ENCODE measurements at places on chromosomes 2 and 18. TPM values are rescaled to one million over a fixed set of nuclear protein-coding genes. Genes with fewer than 3 reads are reported as not detected.

DNA sequence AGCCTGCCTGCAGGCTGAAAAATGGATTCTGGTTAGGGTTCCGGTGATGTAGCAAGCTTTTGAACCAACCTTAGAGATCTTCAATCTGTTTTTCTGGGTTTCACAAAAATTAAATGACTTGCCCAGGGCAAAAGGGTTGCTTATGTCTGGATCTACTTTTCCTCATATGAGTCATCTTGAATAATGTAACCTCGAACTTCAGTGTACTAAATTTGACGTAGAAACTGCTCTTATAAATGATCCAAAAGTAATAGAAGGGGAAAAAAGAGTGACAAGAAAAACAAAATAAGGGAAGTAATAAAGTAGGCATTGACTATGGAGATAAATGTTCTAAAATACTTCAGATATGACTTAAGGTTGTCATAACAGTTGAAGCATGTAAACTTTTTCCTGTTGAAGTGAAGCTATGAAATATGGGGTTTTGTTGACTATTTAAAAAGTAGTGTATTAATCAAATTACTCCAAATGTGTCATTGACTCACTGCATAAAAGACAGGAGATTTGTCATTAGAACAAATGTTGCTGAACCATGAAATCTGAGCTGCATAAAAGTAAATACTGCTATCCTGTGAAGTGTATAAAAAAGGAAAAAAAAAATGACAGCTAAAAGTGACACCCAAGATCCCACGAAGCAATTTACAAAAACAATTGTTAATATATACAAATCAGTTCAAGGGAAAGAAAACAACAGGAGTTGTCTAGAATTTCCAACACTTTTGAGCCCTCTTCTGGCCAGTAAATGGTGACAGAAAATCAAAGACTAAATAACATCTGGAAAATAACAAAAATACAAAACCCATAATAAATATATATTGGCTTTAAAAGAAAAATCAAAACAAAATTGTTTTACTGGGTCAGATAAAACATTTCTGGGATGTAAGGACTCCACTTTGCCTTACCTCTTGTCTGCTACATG, 103.6 kb upstream of the SERPINE2 start:
- DNase-seq, result no peak

DNA sequence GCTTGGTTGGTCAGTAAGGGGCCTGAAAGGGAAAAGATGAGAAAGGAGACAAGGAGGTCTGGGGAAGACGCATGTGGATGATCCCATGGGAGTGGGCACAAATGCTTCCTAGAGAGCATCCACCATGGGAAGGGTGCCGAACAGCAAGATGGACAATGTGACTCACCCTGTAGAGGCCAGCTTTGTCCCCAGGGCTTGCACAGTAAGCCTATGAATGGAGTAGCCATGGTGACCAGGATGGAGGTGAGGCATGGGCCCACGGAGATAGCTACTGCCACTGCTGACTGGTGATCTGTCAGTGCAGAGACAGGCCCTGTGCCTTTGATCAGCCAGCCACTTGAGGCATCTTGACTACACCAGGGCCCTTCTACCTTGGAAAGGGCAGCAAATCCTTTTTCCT, 172.6 kb downstream of the HAUS1 start:
- no peak for DNase-seq

GRCh38 chr2:144097440-144098225, 422.3 kb downstream of the ZEB2 start:
- DNase-seq, result no peak

GRCh38 chr2:1830936-1831619, 86.8 kb upstream of the PXDN start:
- DNase-seq, result no peak

DNA sequence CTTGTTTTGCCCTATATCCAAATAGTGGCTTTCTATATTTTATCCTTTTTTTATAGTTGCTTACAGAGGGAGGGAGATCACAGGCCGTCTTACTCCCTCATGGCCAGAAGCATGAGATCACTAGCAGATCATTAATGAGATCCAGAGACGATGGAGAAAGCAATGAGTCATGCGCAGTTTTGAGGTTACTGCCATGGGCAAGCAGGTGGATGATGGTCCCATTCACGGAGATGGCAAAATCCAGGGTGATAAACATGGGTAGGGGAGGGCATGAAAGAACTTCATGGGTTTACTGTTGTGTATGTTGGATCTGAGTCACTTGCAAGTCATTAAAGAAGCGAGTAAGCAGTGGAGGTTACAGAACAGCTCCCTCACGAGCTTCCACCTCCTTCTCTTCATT, 60.4 kb downstream of the C18orf63 start:
- DNase-seq, result no peak

GRCh38 chr18:77897606-77898005, 648.0 kb downstream of the GALR1 start:
- no peak for DNase-seq

Gene EIF2B4
- total RNA-seq, result 31.5 TPM

GRCh38 chr2:16209799-16210198, 269.4 kb downstream of the MYCN start:
- no peak for DNase-seq

Gene ITSN2
- total RNA-seq, result 121 TPM

Gene ACKR3
- total RNA-seq, result 68.8 TPM

- no peak for DNase-seq
Observed at GRCh38 chr18:6994056-6994770, 123.4 kb downstream of the LAMA1 start.

DNA sequence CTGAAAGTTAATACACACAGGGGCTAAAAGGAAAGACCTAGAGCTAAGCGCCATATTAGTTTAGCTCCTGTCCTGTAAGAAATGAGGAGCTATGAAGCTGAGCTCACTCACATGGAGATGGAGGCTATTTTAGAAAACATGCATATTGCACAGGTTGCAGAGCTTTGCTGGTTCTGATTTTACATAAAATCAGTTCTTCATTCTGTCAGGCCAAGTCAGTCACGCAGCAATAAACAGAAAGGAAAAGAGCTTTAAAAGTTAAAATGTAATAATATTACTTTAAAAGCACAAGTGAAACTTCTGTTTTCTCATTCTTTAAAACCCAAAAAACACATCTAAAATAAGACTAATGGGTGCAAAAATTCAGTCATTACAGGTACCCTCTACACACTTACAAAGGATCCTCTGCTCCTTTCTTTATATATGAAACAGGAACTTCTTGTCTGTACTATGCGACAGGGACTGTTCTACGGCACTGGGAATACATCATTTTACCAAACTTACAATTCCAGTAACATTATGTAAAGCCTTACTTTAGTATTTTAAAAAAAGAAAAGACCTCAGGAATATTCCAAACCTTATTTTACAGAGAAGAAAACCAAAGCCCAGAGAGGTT, 113.8 kb downstream of the THADA start:
- no peak for DNase-seq

GRCh38 chr18:49100226-49100968, 149.6 kb upstream of the SMAD7 start:
- no peak for DNase-seq

GRCh38 chr18:24934258-24934932, 417.6 kb downstream of the ZNF521 start:
- no peak for DNase-seq

DNA sequence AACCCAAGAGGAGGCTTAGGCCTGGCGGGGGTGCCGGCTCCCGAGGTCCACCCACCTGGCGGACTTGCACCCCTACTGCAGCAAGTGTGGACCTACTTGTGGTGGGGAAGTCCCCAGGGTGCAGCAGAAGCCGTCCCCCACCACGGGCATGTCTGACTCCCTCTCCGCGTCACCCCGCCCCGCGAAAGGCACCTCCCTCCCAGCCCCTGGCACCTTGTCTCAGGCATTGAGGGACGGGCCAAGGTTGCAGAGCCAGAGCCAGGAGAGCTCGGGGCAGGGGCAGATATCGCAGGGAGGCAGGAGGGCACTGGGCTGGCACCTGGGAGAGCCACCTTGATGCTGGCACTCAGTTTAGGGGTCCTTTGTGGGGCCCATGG, 19.0 kb downstream of the CROCC2 start:
- DNase-seq, result no peak

GRCh38 chr2:147223119-147223518, 621.7 kb upstream of the ACVR2A start:
- no peak for DNase-seq

Gene NEU2
- not detected for total RNA-seq

Gene CCDC138
- total RNA-seq, result 1.1 TPM

Gene PLGLB1
- total RNA-seq, result 8.4 TPM

Gene ANKRD36C
- total RNA-seq, result 89.4 TPM

DNA sequence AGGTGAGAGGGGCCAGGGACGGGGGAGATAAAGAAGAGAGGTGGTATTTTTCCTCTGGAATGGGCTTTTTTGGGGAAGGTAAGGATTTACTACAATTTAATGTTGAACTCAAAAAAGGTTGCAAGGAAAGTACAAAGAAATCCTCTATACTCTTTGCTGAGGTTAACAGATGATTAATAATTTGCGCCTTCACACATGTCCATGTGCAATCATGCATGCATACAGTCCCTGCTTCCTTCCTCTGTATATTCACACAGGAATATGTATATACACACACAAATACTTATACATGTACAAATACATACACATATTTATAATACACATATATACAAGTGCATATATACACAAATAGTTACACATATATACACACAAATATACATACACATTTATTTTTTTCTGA, 193.4 kb downstream of the NBAS start:
- no peak for DNase-seq

GRCh38 chr2:151624271-151624670, 110.0 kb downstream of the NEB start:
- DNase-seq, result no peak

DNA sequence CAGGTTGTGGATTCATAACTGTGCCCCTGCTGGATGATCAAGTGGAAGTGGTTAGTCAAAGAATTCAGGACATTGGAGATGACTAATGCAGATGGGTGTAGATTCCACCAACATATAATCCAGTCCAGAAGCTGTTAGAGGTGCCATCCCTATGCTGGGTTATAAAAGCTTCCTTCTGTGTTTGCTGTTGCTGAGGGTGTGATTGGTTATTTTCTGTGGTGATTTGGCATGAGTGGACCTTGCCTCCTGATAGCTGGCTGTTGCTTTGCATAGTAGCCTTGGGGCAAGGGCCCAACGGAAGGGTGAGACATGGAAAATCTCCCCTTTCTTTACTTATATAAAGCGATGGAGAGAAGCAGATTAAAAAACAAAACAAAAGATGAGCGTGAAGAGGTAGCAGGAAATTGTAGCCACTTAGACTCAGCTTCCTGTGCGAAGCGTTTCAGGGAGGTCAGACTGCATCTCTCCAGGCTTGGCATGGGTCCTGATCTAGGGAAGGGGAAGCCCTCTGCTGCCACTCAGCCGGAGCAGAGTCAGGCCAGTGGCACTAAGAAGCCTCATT, 190.4 kb downstream of the FMNL2 start:
- no peak for DNase-seq

DNA sequence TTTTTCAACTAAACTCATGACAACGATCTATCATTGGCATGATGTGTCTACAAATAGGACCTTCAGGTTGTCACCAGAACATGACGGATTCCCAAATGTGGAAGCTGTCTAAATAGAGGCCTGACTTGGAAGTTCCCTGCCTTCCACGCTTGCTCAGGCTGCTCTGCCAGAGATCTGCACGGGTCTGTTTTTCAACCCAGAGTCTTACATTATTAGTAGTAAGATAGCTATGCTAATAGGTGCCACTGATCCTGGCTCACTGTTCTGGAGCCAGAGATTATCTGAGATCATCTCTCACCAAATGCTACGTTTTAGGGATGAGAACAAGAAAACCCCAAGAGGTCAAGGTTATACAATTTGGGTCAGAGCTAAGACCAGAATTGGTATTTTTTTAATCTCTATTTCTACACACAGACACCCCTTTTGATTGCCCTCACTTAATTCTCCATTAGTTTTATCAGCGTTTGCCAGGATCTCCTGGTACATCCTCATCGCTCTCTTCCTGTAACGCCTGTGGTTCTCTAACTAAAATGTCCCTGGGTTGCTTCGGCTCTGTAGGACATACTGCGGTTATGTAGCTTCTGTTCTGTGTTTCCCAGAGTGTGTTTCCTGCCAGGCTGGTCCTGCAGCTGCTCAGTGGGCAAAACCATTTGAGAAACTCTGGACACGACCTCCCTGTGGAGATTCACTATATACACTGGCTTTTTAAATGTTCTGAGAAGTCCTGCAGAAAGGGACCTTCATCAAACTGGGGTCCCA, 5.7 kb downstream of the CDC42EP3 start:
- DNase-seq, result no peak

Gene HNRNPLL
- 64.7 TPM for total RNA-seq

GRCh38 chr18:56910237-56910636, 236.7 kb upstream of the BOD1L2 start:
- DNase-seq, result no peak

Gene CXCR2
- not detected for total RNA-seq

- no peak for DNase-seq
Observed at GRCh38 chr2:216735668-216736067, 40.3 kb upstream of the IGFBP5 start.

- no peak for DNase-seq
Observed at GRCh38 chr2:29039718-29040480, 34.4 kb downstream of the PCARE start.

DNA sequence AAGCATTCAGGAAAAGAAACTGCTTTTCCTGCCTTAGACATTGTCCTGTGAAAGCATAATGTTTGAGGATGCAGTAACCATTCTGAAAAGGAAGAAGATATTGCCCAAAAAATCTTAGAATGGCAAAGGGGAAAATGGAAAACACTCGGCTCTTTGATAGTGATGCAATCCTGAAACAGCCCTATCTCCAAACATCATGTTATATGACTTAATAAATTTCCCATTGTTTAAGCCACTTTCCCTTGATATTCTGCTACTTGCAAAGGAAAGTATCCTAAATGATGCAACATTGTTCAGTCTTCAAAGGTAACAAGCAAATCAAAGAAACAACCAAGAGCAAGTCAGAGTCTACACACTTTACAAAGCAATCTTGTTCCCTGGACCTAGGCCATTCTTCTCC, 78.5 kb downstream of the EXOC6B start:
- DNase-seq, result no peak

DNA sequence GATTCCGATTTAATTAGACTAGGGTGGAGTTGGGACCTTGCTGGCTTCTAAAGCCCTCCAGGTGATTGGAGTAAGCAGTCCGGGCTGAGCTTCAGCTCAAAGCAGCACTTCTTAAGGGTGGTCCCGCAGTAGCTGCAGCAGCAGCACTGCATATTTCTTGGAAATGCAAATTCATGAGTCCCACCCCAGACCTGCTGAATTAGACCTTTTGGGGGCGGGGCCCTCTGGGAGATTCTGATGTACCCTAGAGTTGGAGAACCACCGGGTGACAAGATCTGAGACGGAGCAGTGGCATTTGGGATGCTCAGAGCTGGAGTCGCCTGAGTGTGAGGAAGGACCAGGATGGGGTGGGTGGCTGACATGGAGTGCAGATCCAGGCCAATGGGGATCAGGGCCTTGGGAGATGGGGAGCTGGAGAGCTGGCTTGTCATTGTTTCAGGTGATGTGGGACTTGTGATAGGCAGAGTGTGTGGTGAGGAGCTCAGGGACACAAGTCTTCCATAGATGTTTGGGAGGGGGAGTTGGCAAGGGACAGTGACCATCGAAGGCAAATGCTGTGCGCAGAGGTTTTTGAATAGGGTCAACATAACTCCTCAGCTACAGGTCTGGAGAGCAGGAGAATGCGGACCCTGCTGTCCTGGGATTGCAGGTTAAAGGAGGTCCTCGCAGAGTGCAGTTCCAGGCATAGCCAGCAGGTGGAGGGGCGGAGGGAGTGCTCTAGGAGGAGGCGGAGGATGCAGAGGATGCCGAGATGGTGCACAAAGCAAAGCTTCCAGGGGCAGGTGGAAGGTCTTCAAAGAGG, 130.9 kb upstream of the RAB12 start:
- DNase-seq, result no peak
